Right cardiac atrium (tissue), 5 donors: ENCODE measurements at places on chromosomes 12 and 14. TPM values are rescaled to one million over a fixed set of nuclear protein-coding genes. Genes with fewer than 3 reads are reported as not detected.

Gene PLEKHD1
- total RNA-seq = 0.06 TPM

GRCh38 chr12:52608826-52609630 lies 7.8 kb upstream of the KRT72 start:
- no peak for DNase-seq

Gene GPR84
- 0.40 TPM for total RNA-seq

DNA sequence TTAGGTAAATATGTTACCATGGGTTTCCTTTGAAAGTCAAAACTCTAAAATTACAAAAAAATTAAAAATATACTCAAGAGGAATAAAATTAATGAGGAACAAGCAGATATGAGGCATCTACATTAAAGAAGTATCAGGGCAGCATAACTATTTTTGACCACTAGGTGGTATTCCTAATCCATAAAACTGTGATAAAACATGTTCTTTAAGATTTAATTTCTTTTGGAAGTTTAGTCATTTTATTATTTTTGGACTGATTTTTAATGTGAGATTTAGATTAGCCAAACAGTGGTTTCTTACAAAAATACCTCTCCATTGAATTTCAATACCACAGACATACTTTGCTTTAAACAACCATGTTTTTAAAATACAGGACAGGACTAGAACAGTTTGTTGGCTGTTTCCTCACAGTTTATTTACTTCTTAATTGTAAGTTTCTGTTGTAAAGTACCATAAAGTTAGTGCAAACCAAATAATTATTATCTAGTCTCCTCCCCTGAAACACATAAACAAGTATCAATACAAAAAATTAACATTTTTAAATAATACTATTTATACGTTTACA lies 49.8 kb downstream of the NTS start:
- no peak for DNase-seq

Gene SLC5A8
- not detected for total RNA-seq

DNA sequence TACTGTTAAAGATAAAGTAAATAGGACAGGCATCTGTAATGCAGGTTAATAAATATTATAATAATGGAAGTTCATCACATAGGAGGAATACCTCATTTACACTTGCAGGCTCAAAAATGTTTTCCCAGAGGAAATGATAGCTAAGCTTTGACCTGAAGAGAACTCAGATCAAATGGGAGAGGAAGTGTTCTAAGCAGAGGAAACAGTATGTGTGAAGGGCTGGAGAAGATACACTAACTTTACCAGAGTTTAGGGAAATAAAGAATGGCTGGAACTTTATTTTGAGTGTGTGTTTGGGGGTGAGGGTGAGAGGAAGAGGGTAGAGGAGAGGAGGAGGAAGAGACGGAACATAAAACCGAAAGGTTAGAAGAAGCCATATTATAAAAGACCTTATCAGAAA lies 34.0 kb upstream of the AP4S1 start:
- no peak for DNase-seq

- DNase-seq = no peak
Measured at GRCh38 chr12:110548678-110549077, 34.4 kb downstream of the PPTC7 start.

Gene LIN7A
- 21.8 TPM for total RNA-seq

Gene LRP1
- 79.7 TPM for total RNA-seq

- DNase-seq = no peak
Measured at GRCh38 chr12:58883576-58884334, 36.5 kb downstream of the LRIG3 start.

GRCh38 chr14:24431569-24432258 lies 2.0 kb downstream of the KHNYN start:
- DNase-seq = peak; percentile 95

DNA sequence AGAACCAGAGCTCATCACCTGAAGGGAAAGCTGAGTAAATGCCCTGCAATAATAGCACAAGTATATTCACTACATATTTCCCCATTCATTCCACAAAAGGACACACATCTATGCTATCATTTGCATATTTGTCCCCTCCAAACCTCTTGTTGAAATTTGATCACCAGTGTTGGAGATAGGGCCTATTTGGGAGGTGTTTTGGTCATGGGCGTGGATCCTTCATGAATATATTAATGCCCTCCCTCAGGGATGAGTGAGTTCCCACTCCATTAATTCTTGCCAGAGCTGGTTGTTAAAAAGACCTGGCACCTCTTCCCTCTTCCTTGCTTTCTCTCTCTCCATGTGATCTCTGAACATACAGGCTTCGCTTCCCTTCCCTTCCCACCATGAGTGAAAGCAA lies 18.6 kb upstream of the ZDHHC17 start:
- no peak for DNase-seq

Gene EEF1AKMT3
- total RNA-seq = 3.1 TPM

DNA sequence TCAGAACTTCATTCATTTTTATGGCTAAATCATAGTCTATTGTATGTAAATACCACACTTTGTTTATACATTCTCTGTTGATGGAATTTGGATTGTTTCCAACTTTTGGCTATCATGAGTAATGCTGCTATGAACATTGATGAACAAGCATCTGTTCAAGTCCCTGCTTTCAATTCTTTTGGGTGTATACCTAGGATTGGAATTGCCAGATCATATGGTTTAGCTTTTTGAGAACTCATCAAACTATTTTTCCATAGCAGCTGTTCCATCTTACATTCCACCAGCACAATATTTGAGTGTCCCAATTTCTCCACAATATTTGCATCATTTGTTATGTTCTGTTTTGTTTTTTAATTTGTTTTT lies 52.3 kb upstream of the CCND2 start:
- DNase-seq = no peak

- DNase-seq = peak; percentile 92
Measured at GRCh38 chr12:6766651-6767349, 637 bp downstream of the PTMS start.

GRCh38 chr12:9761419-9761781 lies 699 bp upstream of the CD69 start:
- no peak for DNase-seq

Gene MMP19
- total RNA-seq = 4.2 TPM

GRCh38 chr14:68281497-68281896 lies 461.9 kb downstream of the RAD51B start:
- no peak for DNase-seq

GRCh38 chr14:58794993-58795762 lies 157.4 kb downstream of the DACT1 start:
- no peak for DNase-seq

- no peak for DNase-seq
Measured at GRCh38 chr12:89883630-89884389, 175.2 kb upstream of the ATP2B1 start.

Gene PLEKHG7
- not detected for total RNA-seq

Gene GPR68
- total RNA-seq = 0.81 TPM
